NCI-H510A treated with DMSO at 0.1 percent for 48 hours (cell line): ENCODE measurements at places on chromosomes 6 and 20.
A peak's percentile ranks its signal among the peaks of the same experiment; 100 is the strongest.

- no peak for DNase-seq
Measured at GRCh38 chr6:113626475-113626874, 230.7 kb upstream of the MARCKS start.

DNA sequence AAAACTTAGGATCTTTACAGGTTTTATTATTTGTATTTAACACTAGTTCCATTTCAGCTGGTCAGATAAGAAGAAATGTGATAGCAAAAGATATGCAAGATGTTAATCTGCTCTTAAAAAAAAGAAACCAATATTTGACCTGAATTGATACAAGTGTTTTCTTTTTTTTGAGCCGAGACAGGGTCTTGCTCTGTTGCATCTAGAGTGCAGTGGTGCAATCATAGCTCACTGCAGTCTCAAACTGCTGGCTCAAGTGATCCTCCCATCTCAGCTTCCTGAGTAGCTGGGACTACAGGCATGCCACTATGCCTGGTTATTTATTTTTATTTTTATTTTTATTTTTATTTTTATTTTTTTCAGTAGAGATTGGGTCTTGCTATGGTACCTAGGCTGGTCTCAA, 133.0 kb downstream of the GMPR start:
- DNase-seq, result no peak

- no peak for DNase-seq
Measured at GRCh38 chr6:43301081-43301870, 3.2 kb downstream of the SLC22A7 start.

DNA sequence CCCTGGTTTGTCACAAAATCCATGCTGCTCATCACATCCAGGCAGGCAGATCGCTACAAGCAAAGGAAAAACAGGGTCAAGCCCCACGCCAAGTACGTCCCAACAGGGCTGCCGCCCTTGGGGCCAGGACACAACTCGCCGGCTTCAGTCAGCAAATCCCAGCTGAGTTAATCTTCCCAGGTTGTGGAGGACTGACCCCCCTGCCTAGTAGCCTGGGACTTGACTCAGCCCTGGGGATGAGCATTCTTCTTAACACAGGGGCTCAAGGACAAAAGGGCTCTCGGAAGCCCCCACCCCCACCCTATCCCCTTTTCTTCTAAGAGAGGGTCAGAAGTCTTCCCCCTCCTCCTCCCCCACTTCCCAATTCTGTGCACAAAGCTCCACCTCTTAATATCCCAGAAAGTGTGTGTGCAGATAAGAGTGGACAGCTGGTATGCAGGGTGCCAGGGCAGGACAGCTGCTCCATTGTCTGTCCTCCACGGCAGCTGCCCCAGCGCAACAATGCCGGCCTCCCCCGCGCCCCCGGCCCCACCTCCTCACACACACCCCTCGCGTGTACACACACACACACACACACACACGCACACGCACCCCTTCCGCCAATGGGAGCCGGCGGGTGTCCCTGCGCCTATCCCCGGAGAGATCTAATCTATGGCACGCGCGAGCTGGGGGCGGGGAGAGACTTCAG, 4.5 kb downstream of the DLL1 start:
- no peak for DNase-seq

DNA sequence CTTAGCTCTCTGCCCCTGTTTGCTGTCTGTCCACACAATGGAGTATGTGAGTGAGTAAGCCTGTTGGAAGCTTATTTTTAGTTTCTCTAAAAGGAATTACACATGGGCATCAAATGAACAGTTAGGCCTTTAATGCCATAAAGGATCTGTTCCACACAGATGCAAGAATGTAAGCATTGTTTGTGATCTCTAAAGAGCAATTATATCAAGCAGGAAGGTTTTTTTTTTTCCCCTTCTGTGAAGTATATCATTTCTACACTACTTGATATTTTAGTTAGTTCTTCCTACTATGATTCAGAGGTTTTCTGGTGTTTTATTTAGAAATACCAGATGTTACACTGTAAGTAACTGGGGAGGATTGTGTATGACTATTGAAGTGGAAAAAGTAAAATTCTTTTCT, 627.5 kb downstream of the COL12A1 start:
- no peak for DNase-seq

DNA sequence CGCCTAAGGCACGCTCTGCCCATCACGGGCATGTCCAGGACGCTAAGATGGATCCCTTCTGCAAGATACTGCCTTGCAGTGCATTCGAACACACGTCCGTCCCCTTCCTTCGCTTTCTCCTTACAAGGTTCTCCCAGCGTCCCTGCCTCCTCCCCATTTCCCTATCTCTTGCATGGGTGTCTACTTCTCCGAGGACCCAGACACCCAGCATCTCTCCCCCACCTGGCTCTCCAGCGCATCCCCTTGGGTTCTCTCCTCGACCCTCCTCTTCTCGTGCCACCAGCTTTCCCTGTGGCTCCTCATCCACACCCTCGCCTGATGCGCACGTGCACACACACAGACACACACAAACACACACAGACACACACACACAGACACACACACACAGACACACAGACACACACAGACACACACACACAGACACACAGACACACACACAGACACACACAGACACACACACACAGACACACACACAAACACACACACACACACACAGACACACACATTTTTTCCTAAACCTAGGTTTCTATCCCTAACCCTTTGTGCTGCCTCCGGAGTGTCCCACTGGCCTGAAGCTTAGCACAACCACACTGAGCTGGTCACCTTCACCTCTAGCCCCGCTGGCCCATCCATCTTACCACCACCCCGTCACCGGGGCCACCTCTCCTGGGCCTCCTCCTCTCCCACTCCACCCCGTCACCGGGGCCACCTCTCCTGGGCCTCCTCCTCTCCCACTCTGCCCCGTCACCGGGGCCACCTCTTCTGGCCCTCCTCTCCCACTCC, 31.9 kb downstream of the ANKRD60 start:
- no peak for DNase-seq

GRCh38 chr6:20211941-20212391, 303 bp downstream of the MBOAT1 start:
- DNase-seq, result peak; percentile 84

DNA sequence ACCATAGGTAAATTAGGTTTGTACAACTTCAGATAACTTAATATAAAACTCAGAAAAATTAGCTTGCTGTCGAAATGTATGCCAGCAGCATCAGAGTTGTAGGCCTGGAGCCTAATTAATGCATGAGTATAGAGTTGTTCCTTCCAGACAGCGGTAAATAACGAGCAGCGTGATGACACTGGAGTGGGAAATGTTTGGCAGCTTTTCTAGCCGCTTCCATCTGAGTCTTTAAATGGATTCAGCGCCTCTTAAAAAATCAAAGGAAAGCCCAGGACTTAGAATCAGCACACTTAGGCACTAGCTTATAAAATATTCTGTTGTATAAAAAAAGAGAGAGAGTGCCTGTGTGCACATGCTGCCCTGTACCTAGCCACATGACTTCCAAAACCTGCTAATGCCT, 43.7 kb upstream of the SYNJ2 start:
- DNase-seq, result no peak

DNA sequence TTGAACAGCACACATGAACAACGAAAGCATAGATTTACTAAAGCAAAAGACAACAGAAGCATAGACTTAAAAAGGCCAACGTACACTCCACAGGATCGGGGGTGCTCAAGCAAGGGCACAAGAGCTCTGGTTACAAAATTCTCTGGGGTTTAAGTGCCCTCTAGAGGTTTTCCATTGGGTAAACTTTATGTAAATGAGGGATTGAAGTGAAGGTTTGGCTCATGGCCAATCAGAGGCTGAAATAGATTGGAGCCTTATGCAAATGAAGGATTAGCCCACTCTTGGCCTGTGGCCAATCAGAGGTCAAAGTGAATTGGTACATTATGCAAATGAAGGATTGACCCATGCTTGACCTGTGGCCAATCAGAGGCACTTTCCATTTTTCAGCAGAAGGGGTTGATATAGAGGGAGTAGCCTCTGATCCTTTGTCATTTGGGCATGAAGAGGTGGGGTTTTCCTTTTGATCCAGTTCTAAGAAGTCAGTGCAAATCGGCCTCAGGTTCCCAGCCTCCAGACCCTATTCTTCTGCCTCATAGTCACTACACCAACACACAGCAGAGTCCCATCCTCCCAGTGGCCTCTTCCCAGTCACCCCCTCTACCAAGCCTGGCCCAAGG, 244.9 kb downstream of the THBS2 start:
- peak; percentile 13 for DNase-seq

- no peak for DNase-seq
Measured at GRCh38 chr6:141677598-141678211, 455.0 kb upstream of the GJE1 start.

- peak; percentile 25 for DNase-seq
Measured at GRCh38 chr6:168318579-168319278, 848 bp downstream of the DACT2 start.

DNA sequence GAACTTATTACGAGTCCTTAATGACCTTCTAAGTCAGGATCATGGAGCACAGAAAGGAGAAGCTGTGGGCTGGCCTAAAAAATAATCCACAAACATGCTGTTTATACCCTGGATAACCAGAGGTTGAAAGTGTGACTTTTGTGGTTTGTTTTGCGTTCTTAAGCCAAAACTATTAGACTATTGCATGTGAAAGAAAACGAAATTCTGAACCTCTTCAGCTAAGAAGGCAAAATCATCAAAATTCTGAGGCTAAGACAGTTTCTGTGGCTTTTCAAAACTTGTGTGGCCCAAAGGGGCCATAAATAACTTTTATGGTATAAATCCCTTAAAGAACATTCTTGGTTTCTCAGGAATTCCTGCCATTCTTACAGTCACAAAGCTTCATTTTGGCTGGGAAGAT, 251.0 kb downstream of the UST start:
- DNase-seq, result no peak

DNA sequence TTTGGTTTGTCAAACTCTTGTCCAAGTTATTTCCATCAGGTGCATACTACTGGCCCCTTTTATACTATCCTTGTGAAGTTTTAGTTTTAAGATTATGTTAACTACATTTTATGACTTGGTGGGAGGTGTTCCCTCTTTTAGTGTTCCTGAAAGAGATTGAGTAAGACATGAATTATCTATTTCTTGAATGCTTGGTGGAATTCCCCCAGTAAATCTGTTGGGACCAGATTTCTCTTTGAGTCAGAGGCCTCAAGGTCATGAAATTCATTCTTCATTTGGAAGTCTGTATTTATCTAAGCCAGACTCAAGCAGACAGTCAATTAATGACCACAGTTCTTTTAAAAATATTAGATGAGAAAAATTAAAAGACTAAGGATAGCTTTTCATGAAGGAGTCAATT, 81.3 kb downstream of the MOXD1 start:
- no peak for DNase-seq

DNA sequence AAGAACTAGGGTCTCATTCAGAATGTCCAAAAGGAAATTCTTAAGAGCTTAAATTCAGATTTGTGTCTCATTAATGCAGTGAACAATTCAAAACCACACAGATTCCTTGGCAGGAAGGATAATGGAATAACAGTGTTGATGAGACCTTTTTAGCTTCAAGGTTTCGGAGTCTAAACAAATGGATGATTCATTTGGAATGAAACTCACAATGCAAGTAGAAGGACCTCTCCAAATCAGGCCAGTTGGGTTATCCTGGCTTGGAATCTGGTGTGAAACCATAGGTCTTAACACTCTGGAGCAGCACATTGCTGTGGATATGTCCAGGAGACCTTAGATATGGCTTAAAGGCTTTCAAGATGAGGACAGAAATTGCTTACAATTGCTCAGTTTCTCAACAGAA, 44.9 kb downstream of the KCTD20 start:
- no peak for DNase-seq

- DNase-seq, result no peak
Measured at GRCh38 chr6:129882510-129883023, 21.5 kb upstream of the TMEM244 start.

DNA sequence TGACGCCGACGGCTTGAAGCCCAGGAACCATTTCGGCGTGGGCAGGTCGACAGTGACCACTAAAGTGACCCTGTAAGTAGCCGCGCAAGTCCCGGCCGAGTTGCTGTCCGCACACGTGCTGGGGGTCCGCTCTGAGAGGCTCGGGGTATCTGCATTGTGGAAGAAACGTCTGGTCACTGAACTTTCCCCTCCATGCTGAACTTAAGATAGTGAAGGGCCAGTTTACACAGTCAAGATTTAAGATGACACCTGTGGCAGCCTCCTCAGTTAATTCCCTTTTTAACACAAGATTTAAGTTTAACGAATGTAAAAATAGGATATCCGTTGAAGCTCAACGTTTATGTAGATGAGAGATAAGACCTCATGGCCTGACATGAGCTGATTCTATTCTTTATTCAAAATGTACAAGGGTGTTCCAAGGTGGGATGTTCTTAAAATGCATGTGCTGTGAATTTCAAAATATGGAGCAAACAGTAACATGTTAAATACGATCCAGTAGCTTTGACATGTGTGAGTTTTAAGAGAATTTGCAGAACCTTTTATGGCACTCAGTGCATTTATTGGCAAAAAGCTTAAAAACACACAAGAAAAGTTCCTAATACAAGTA, 116.2 kb downstream of the RTN4IP1 start:
- DNase-seq, result no peak

- no peak for DNase-seq
Measured at GRCh38 chr6:17022604-17023003, 79.2 kb upstream of the STMND1 start.
